ENCODE measurements at places on chromosomes 4 and X.

- DNase-seq = no peak
These were observed 72.0 kb downstream of the FAT1 start for GRCh38 chr4:186651624-186652023.

DNA sequence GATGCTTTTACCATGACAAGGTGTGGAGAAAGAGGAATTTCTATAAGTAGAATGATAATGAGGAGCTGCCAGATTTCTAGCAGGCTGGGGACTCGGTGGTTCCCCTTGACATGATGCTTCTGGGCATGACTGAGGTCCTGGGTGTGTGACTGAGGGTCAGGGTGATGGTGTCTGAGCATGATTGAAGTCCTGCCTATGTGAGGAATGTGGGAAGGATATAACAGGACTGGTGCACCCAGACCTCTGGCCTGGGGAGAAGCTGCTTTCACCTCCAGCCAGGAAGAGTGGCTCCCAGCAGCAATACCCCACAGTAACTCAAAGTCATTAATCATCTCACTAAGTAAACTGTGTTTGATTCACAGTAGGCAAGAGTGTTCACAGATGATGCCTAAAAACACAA, 17.4 kb downstream of the SORBS2 start:
- no peak for DNase-seq

DNA sequence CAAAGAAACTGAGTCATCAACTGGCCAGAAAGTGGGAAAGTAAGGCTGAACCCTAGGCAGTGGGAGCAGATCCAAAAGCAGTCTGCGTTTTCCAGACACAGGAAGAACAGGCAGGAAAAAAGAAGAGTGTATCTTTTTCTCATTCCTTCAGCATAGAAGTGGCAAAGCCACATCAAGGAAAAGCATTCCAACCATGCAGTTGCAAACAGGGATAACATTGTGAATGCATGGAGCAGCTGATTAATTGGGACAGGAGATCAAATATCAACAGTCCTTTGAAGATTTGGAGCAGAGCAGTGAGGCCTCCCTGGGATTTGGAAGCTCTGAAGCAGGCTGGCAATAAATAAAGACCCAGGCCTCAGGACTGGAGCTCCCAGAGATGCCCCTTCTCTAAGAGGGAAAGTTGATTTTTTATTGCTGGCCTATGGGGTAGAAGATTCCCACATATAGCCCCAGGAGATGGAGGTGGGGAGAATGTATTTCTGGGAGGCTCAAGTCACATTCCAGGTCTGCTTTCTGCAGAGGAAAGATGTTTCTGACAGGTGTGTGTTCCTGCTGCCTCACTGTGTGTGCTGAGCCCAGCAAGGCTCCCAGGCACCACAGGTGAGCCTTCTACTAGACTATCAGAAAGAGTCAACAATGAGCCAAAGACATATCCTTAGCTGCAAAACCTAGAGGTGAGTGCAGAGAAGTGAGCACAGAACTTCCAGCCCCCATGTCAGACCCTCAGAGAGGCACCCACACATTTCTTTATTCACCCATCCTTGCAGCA, 222.5 kb downstream of the RAB28 start:
- no peak for DNase-seq

GRCh38 chr4:157781361-157781760, 391.5 kb downstream of the GASK1B start:
- DNase-seq = no peak

- DNase-seq = no peak
These were observed 176.7 kb downstream of the SMARCA1 start for GRCh38 chrX:129346574-129346973.

DNA sequence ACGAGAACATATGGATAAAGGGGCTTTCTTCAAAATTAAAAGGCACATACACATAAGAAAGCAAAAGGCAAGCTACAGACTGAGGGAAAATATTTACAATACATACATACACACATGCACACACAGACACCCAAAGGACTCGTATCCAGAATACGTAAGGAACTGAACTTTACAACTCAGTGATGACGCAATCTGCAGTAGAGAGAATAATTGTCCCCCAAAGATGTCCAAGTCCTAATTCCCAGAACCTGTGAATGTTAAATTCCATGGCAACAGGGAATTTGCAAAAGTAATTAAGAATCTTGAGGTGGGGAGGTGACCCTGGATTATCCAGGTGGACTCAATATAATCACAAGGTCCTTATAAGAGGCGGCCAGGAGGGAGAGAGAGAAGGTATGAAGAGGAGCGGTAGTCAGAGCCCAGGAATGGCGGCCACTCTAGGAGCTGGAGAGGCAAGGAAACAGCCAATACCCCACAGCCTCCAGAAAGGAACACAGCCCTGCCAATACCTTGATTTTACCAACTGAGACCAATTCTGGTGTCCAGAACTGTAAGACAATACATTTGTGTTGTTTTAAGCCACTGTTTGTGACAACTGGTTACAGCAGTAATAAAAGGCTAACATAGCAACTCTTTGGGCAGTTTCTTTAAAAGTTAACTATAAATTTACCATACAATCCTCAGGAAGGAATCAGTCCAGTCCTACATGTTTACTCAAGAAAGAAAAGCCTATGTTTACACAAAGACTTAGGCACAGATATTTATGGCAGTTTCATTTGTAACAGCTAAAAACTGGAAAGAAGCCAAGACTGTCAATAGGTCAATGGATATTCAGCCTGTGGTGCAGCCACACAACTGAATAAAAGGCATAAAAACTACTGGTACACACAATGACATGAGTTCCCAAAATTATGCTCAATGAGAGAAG, 27.3 kb upstream of the STS start:
- no peak for DNase-seq

GRCh38 chr4:40890764-40891163, 141.0 kb downstream of the NSUN7 start:
- DNase-seq = no peak

DNA sequence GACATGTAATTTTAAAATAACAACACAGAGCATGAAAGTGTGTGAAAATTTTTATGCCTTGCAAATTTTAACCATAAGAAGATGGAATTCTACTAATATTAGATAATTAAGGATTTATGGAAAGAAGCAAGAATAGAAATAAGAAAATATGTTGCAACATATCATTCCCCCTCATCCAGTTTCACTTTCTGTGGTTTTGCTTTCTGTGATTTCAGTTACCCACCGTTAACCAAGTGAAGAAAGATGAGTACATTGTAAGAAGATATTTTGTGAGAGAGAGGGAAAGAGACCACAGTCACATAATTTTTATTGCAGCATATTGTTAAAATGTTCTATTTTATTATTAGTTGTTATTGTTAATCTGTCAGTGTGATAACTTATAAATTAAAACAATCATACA, 77.9 kb downstream of the ADAM29 start:
- no peak for DNase-seq

DNA sequence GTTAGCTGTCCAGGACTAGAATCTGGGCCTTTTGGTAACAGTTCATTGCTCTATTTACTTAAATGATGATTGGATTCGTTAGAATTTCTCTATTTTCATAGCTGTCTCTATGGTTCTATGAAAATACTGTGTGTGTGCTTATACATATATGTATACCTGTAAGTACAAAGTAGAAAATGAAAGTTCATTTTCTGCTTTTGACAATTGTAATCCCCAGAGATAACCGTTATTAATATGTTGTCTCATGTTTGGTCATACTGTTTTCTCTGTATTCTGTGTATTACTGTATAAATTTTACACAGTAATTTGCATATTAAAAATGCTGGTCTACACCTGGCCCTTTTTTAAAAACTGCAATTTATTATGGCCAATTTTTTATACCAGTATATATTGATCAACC, 55.4 kb downstream of the CLCN3 start:
- no peak for DNase-seq

DNA sequence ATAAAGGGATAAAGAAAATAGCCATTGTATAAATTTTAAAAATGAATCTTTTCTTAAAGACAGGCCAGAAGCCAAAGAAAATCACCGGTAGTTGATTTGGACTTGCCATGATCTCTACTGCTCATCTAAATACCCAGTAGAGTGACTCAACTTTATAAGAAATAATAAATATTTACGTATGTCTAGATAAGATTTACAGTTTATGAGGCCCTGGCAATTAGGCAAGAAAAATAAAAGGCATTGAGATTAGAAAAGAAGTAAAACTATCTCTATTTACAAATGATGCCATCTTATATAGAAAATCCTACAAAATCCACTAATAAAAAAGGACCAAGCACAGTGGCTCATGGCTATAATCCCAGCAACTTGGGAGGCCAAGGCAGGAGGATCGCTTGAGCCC, 765.5 kb upstream of the HTR2C start:
- no peak for DNase-seq

GRCh38 chr4:15754323-15754722, 23.8 kb upstream of the CD38 start:
- DNase-seq = peak; percentile 27

GRCh38 chr4:157048248-157048647, 27.7 kb upstream of the GLRB start:
- no peak for DNase-seq

DNA sequence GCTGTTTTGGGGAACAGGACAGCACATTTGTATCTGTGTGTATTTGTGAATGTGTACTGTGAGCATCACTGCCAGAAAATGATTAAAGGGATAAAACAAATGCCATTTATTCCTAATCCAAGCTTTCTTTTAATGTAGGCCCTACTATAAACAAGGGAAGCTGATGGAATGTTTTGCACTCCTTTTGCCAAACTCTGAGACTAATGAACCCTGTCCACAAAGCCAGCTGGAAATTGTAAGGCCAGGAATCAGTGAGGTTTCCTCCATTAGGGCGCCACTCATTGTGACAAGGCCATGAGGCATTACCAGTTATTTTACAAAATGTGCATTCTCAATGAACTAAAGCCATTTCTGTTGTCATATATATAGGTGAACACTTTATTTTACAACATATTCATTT, 163.0 kb upstream of the NAP1L5 start:
- DNase-seq = no peak

DNA sequence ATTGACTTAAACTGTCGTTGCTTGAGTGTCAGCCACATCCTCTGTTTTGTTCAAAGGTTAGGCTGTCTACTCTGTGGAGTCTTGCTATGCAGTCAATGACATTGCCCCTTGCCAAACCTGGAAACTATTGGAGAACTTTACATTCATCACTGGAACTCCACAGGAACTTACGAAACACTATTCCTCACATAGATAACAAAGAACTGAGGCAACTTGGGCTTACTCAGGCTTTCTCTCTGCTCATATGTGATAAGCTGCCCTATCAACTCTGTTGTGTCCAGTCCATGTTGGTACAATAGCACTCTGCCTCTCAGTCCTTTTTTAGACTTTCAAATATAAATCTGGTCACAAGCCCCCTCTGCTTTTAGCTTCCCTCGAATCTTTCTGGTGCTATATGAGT, 9.4 kb downstream of the NPY5R start:
- DNase-seq = no peak

GRCh38 chr4:142818031-142818430, 28.1 kb downstream of the INPP4B start:
- DNase-seq = no peak

GRCh38 chr4:27490766-27491165, 630.1 kb downstream of the STIM2 start:
- no peak for DNase-seq

- peak; percentile 9 for DNase-seq
These were observed 88.1 kb downstream of the CAMK2D start for GRCh38 chr4:113673450-113673849.

DNA sequence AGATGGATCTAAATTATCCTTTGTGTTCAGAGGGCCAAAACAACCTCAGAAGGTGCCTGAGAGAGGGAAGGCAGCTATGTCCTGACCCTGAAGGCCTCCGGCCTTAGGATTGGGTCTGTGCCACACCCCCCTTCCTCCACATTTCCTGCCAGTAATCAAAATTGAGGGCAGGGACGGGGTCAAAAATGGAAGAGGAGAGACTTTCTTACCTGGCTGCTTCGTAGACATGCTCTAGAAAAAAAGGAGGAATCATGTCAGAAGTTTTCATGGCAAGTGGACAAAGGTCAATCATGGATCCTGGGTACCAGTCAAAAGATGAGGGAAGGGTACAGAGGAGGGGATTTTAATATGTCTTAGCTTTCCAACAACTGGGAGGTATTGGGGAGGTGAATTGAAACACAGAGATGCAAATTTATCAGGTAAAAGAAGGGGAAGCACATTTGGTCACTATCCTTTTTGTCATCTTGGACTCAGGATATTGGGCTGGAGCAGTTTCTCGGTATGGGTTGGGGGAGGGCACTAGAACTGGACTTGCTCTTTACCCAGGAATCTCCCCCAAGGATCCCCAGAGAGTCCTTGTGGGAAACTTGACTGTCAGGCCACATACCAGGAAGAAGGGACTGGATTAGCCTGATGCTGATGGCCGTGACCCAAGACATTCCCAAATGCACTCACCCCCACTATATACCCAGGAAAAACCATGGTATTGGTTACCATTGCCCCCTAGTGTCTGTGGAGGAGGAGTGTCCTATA, 17.1 kb downstream of the VSIG4 start:
- DNase-seq = no peak

DNA sequence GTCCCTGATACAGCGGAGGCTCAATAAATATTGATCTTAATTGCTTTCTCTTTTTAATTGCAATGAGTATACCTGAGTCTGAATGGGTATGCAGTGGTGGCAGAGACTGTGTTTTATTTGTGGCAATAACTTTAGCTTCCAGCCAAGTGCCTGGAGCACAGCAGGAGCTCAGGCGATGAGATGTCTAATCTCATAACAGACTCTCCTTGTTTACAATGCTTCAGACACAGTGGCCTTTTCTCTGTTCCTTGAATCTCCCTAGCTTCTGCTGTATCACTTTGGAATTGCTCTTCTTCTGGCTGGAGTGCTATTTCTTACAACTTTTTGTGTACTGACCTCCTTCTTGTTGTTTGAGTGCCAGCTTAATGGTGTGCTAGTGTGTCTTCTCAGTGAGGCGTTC, 91.5 kb upstream of the UNC5C start:
- DNase-seq = no peak

DNA sequence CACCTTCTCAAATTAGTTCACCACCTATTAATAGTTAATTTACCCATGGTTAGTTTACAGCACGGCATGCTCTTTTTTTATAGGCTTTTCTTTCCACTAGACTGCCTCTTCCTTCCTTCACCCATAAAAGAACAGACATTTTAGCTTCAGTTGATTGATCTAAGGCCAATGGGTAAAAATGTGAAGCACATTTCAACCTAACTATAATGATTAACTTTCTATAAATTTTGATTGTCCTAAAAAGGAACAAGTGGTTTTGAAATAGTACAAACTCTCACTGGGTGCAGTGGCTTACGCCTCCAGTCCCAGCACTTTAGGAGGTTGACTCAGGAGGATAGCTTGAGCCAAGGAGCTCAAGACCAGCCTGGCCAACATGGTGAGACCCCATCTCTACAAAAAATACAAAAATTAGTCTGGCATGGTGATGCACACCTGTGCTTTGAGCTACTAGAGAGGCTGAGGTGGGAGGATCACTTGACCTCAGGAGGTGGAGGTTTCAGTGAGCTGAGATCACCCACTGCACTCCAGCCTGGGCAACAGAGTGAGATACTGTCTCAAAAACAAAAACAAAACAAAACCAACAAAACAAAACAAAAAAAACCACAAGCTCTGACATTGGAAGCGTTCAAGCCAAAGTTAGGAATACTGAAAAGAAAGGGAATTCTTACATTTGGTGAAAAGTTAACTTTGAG, 89.9 kb upstream of the FAT1 start:
- no peak for DNase-seq

All from activated gamma-delta T cell treated with anti-CD3 and anti-CD28 coated beads, Interleukin-2, amount 50 U/mL, for 16 hours (primary cell).